ENCODE measurements at places on chromosomes 4 and X.

- DNase-seq = peak; percentile 39
Observed at GRCh38 chr4:2402048-2402842, 16.2 kb downstream of the ZFYVE28 start.

GRCh38 chr4:39053983-39054382, 8.0 kb upstream of the KLHL5 start:
- no peak for DNase-seq

DNA sequence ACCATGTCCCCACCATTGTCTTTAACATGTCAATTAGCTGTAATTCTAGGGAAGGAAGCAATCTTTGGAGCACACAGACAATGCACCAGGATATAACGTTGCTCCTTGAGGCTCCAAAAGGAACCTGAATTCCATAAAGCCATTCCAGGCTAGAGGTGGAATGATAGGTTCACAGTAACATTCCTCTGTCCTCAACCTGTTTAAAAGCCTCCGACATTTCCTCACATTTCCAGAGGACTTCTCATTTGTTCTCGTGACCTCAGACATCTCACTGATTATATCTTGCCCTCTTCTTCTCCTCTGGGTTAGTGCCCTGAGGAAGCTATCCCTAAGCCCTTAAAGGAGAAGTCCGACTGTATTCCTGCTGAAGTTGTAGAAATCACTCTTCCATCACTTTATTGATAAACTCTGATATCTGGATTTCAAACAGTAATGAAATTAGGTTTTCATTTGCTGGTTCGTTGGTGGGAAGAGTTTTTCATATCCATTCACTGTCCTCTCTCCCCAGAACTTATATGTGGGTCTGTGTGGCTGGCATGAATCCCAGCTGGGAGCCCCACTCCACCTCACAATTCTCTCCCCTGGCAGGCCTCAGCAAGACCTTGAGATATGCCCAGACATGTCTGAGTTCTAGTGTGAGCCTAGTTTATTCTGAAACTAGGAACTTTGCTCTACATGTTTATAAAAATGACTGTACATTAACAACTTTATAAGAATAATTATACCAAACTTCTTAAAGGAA, 44.2 kb upstream of the PRSS12 start:
- DNase-seq = no peak

DNA sequence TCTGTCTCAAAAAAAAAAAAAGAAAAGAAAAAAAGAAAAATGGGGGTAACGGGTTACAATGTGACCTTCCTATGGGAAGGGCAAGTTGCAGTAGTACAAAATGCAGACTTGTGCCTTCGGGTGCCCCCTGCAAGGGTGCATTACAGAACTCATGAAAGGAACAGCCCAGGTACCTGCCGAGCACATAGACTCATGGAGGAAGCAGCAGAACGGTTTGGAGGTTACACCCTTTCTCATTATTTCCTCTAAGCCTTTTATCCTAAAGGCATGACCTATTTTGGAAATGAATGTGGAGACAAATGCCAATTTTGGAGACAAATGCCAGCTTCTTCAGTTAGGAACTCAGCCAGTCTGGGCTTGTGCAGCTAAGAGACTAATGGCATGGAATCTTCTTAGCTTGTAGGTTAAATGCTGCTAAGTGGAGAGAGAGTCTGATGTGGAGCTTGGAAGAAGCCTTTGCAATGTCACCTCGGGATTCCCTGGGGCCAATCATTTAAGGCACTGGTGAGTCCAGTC, 44.1 kb upstream of the PRKX start:
- DNase-seq = no peak

DNA sequence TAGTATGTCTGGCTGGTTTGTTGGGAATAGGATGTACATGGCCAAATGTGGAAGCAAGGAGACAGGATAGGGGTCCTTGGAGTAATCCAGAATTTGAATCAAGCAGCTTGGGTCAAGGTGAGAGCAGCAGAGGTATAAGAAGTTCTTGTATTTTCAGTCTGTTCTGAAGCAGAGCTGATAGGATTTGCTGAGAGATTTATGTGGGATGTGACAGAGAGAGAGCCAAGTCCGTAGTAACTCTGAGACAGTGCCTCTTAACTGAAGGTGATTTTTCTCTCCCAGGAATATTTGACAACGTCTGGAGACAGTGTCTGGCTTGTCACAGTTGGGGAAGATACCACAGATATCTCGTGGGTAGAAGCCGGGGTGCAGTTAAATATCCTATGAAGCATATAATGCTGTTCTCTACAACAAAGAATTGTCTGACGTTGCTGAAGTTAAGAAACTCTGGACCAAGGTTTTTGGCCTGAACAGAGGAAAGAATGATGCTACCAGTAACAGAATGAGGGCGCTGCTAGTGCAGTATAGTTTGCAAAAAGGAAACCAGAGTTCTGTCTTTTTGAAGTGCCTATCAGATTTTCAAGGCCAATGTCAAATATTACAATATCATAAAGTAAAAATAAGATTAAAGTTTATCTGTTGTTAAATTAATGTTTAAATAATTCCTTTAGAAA, 184.0 kb downstream of the ARHGAP24 start:
- no peak for DNase-seq

GRCh38 chr4:124515591-124515990, 196.9 kb downstream of the ANKRD50 start:
- no peak for DNase-seq

DNA sequence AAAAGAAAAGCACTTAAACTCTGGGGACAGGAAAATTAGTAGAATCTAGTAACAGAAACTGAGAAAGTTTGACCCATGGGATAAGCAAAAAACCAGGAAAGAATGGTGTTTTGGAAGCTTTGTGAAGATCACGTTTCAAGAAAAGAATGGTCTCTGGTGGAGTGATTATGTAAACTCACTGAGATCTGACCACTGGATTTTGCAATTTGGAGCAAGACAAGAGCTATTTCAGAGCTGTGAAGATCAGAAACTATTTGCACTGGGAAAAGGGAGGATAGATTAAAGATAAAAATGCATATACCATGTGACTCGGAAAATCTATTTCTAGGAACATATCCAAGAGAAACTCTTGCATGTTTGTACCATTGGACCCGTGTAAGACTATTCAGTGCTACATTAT, 4.3 kb downstream of the TMPRSS11D start:
- no peak for DNase-seq

Measured in fibroblast of skin of back (primary cell).